ENCODE measurements at places on chromosomes 11 and 22.

DNA sequence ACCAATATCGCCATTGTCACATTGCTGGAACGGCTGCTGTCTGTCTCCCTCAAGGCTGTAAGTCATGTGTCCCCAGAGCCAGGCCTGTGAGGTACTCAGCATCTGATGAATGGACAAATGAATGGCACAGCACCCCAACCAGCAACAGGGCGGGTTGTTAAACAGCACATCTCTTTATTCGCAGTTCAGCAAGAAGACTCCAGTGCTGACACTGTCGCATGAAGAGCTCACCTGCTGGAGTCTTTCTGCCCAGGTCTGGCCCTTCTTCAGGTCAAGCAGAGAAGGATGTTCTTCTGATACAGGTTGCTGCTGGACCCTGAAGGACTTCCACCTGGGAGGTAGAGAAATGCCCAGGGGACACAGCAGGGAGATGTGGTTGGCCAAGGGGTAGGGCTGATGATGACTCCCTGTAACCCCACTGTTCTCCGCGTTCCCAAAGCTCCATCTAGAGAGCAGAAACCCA, 4.8 kb downstream of the SPATA19 start:
- no peak for DNase-seq

DNA sequence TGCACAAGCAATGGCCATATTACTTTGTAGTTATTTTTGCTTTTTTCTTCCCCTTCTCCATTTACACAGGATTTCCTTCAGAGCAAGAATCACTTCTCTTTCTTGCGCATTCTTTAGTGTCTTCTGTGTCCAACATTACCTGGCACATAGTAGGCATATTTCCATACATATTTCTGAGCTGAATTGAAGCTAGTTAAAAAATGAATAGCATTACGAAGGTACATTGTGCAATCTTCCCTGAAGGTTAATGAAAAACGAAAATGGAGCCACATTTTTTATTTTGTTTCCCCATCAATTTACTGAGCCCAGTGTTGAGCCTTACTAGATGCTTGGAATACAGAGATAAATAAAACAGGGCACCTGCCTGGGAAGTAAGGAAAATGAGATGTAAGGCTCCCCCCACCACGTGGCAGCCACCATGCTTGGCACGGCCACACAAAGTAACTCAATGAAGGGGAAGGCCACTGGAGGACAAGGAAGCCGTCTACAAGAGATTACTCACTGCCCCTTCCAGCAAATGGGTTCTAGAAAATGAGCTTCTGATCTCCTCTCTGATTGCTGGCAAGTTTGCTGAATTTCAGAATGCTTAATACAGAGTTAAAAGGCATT, 381.9 kb downstream of the LARGE1 start:
- DNase-seq = no peak

- DNase-seq = no peak
Observed at GRCh38 chr11:59857439-59858434, 8.6 kb downstream of the TCN1 start.

DNA sequence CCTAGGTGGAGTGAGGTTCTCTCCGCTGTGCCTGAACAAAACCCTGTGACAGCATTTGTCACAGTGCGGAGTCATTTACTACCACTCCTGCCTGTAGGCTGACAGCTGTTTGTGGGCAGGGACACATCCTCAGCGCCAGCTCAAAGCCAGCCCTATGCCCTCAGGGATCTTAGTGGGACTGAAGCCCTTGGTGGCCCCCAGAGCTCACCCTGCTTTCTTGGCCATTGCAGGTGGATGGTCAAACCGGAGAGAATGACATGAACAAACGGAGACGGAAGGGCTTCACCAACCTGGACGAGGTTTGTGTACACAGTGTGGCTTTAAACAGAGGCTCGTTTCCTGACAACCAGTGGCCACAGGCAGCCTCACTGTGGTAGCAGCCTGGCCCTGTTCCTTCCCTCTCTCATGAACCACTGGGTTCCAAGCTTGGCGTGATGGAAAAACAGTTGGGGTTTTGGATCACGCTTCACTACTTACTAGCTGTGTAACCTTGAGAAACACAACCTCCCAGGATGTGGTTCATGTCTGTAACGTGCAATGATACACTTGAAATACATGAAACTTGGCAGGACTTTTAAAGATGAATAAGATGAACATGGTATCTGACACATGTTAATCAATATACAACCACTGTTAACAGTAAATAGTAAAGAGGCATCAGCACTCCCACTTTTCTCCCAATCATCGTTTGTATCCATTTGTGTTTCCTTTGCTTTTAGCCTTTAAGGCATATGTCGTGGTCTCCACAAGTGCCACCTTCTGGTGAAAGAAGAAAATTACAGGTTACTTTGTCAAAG, 125.8 kb downstream of the MICAL2 start:
- peak; percentile 19 for DNase-seq

GRCh38 chr11:117870103-117870952, 6.1 kb downstream of the FXYD6 start:
- peak; percentile 85 for DNase-seq

DNA sequence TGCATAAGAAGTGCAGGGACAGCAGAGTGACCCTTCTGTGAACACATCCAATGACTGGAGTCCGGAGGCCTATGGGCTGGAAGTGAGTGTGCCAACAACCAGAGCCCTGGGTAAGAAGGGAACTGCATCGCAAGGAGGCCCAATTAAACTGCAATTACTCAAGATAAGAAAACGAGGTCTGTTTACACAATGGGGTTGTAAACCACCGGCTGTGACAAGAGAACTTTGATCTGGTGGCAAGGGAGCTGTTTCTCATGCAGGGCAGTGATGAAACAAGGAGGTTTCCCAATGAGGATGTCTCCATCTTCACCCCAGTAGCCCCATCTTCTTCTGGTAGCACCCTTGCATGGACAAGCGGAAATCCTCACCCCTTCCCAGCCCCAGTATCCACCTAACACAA, 21.5 kb downstream of the ETS1 start:
- DNase-seq = no peak

DNA sequence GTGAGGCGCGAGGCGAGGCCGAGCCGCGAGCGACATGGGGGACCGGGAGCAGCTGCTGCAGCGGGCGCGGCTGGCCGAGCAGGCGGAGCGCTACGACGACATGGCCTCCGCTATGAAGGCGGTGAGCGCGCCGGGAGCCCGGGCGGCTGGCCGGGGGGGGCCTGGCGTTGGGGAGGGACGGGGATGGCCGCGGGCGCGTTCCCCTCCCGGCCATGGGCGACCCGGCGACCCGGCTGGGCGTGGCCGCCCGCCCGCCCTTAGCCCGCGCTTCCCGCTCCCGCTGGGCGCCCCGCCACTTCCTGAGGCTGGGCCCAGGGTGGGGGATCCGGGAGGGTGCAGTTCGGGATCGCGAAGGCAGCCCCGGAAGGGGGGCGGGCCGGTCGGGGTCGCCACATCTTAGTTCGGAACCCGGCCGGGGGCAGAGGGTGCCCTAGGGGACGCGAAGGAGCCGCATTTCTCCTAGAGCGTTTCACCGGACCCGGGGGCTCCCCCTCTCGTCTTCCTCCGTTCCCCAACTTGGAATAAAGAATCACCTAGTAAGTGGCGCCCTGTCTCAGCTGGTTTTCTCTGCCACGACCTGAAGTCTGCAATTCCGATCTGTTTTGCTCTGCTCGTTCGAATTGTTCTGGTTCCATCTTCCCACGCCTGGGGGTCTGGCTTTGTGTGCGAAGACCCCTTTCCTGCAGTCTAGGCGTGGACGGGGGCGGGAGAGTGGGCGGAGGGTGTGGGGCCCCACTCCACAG, 536 bp downstream of the YWHAH start:
- no peak for DNase-seq

- no peak for DNase-seq
Observed at GRCh38 chr11:119992171-119993051, 145.5 kb downstream of the TRIM29 start.

DNA sequence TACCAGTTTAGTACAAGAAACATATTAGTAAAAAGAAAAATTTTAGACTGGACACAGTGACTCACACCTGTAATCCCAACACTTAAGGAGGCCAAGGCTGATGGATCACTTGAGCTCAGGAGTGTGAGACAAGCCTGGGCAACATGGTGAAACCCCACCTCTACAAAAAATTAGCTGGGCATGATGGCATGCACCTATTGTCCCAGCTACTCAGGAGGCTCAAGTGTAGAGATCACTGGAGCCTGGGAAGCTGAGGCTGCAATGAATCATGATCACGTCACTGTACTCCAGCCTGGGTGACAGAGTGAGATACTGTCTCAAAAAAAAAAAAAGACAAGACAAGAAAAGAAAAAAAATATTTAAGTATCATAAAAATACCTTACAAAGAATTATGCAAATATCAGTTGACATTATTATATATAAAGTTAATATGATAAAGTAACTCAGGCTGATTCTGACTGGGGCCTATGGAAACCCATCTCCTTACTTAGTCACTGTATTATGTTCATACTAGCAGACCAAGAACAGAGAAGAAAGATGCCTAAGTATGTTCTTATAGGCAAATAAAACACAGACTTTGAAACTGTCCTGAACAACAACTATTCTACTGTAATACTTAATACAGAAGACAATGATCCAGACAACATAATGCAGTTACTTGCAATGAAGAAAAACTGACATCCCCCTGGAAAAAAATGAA, 27.3 kb downstream of the FAM168A start:
- no peak for DNase-seq

GRCh38 chr11:23539556-23539955, 679.3 kb upstream of the CCDC179 start:
- no peak for DNase-seq

DNA sequence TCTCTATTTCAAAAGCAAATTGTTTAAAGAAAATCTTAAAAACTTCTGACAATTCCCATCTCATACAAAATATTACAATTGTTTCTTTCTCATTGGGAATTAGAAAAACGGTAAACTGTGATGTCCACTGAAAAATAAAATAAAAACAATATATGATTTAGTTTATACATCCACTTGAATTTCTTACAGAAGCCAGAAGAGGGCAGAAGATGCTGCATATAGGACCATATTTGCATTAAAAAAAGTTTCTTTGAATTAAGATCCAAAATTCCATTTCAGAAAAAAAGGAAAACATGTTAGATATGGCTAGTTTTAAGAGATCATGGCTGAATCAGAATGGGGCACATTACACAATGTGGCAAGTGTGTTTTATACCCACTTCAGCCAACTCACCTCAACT, 39.3 kb upstream of the LRRC4C start:
- DNase-seq = no peak

DNA sequence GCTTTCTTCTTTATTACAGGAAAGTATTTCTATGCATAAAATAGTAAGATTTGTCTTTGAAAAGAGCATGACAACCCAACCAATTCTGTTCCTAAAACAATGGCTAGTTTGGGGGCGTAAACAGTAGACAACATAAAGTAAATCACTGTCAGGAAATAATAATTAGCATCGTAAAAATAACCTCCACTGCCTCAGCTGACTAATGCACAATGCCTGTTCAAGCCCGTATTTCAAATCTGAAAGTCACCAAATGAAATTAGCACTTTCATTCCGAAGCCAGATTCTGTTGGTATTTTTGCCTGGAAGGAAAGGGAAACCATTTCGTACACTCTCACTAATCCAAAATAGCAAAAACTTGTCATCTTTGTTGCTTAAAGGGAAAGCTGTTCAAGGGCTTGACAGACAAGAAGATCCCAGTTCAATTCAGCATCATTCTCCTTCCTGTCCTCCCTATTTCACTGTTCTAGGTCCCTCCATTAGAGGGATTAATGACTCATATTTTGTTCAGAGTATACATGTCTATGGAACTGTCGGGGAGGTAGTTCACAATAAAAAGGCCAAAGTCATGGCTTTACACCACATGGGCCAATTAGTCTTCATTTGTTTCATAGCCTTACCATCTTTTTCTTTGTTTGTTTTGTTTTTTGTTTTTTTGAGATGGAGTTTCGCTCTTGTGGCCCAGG, 154.7 kb downstream of the CADM1 start:
- no peak for DNase-seq

- DNase-seq = no peak
Observed at GRCh38 chr11:15810525-15810924, 545.8 kb downstream of the SOX6 start.

DNA sequence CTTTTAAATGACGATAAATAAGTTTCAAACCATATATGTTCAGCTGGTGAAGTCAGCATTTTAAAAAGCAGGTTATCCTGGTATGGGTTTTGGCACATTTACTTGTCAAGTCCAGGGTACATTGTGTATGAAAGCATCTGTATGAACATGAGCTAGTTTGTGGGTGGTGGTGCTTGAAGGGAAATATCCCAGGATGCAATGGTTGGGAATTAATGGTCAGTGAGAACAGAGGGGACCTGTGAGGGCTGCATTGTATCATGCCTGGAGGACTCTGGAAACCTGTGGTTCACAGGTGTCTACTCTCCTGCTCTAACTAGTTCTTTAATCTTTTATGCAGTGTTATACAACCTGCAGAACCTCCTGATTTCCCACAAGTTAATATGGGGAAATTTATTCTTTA, 5.8 kb downstream of the DEPDC7 start:
- no peak for DNase-seq

DNA sequence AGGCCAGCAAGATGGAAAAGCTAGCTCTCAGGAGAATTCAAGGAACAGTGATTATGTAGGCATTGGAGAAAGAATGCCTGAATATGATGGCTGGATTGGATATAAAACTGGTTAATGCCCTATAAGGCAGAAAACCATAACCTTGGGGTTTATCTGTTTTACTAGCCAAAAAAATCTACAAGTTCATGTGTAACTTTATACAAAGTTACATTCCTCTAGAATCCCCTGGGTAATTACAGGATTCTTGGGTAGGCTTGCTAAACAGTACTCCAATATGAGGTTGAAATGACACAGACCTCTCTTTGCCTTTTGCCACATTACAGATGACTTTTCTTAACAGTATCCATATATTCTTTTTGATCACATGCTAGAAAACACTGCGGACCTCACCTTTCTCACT, 26.0 kb downstream of the TSPAN18 start:
- no peak for DNase-seq

DNA sequence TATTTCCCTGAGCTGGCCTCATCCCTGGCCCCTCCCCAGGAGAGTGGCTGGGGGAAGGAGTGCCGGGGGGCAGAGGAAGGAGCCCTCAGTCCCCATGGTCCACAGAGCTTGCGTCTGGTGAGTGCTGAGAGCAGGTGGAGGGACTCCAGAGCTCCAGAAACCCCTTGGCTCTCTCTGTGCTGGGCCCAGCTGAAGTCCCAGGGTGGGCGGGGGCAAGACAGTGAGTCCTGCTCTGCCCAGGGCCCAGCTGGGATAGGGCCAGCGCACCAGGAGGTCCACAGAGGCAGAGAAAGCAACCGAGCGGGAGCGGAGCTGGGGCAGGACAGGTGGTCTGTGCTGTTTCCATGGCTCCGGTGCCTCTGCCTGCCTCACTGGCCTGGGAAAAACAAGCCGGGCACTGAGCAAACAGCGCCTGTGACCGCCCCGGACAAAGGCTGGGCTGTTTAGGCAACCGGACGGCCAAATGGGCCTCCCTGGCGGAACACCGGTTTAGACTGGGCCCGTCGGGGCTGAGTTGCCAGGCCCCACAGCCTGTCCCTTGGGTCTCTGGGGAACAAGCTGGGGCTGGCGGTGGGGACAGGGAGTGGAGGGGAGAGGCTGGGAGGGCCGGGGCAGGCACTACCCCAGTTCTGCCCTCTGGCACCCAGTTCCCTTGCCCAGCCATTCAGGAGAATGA, 34.1 kb upstream of the WNT7B start:
- DNase-seq = no peak

DNA sequence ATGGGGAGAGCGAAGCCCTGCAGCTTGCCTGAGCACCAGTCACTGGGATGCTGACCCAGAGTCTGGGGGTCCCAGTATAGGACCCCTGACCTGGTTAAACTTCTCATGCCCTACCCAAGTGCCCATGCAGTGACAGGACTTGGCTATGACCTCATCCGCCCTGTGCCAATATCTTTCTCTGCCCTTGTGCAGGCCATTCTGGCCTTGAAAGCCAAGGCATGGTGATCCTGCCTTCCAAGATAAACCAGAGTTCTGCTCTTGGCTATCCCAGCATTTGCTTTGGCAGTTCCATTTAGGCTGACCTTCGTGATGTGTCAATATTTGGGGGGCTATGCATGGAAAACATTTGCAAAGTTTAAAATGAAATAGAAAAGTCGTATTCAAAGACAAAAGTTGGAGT, 240.8 kb upstream of the MPPED2 start:
- DNase-seq = no peak

All from NCI-H2081 treated with DMSO at 0.1 percent for 48 hours (cell line).